ENCODE measurements at places on chromosomes 11 and 22. TPM values are rescaled to one million over a fixed set of nuclear protein-coding genes. Genes with fewer than 3 reads are reported as not detected.
A peak's percentile ranks its signal among the peaks of the same experiment; 100 is the strongest.

LMNTD2 gene
- 6.1 TPM for total RNA-seq

APOBEC3G gene
- 14.1 TPM for total RNA-seq

UPK3A gene
- total RNA-seq, result not detected

OR4C12 gene
- not detected for total RNA-seq

- no peak for DNase-seq
- no peaks in the 10 kb centered on the region for H3K4me1 ChIP-seq
- no peaks in the 10 kb centered on the region for H3K36me3 ChIP-seq
These were observed 73.6 kb upstream of the NARS2 start for GRCh38 chr11:78647986-78648875.

- no peak overlapping the region for H3K27ac ChIP-seq
- no peak for DNase-seq
- no peaks in the 10 kb centered on the region for H3K27me3 ChIP-seq
- peaks cover 21% of the 10 kb centered on the region for H3K36me3 ChIP-seq
- no peak overlapping the region for H3K4me3 ChIP-seq
These were observed 41.5 kb upstream of the NNMT start for GRCh38 chr11:114254571-114255146.

RIC8A gene
- total RNA-seq, result 90.8 TPM

KCNK4 gene
- not detected for total RNA-seq

STARD10 gene
- 117 TPM for total RNA-seq

- peak within 1 kb of the TSS; percentile 52 for H3K27ac ChIP-seq
- DNase-seq, result no peak
- H3K27me3 ChIP-seq, result no peaks in the 10 kb centered on the region
- H3K4me3 ChIP-seq, result peak within 1 kb of the TSS; percentile 67
- H3K4me1 ChIP-seq, result peaks cover 8% of the 10 kb centered on the region
- no peaks in the 10 kb centered on the region for H3K36me3 ChIP-seq
These were observed at the start of gene NPTXR for GRCh38 chr22:38843657-38844314. TSS of gene NPTXR (minus strand) at chr22:38844028.

FAM180B gene
- 11.2 TPM for total RNA-seq

GRCh38 chr11:459511-460220, 9.6 kb downstream of the PTDSS2 start:
- H3K4me3 ChIP-seq, result no peak overlapping the region
- no peaks in the 10 kb centered on the region for H3K4me1 ChIP-seq
- no peak overlapping the region for H3K27ac ChIP-seq
- DNase-seq, result no peak
- no peaks in the 10 kb centered on the region for H3K36me3 ChIP-seq

GRCh38 chr22:30868663-30869385, 99.8 kb downstream of the MORC2 start:
- no peak for DNase-seq
- no peak overlapping the region for H3K4me3 ChIP-seq
- no peaks in the 10 kb centered on the region for H3K36me3 ChIP-seq
- no peaks in the 10 kb centered on the region for H3K27me3 ChIP-seq
- no peak overlapping the region for H3K27ac ChIP-seq
- H3K4me1 ChIP-seq, result no peaks in the 10 kb centered on the region

DNA sequence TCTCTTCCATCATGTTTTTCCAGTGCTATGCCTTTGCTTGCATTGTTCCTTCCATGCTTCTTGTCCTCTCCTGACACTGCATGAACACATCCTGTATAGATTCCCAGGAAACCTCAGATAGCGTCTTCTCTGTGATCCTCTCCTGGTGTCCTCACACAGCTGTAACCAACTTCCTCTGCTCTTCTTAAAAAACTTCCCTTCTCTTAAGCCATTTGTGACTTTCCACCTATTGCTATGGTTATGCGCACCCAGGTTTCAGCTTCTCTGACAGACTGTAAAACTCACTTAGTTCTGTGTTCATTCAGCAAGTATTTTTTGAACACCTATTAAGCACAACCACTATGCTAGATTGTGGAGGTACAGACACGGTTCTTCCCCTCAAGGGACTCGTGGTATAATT, 5.1 kb upstream of the APLP2 start:
- no peaks in the 10 kb centered on the region for H3K4me1 ChIP-seq
- H3K4me3 ChIP-seq, result no peak overlapping the region
- no peak for DNase-seq
- H3K27me3 ChIP-seq, result no peaks in the 10 kb centered on the region
- no peak overlapping the region for H3K27ac ChIP-seq

GRCh38 chr11:17376493-17376892, 12.0 kb downstream of the KCNJ11 start:
- no peaks in the 10 kb centered on the region for H3K36me3 ChIP-seq
- no peaks in the 10 kb centered on the region for H3K27me3 ChIP-seq
- H3K4me3 ChIP-seq, result no peak overlapping the region
- DNase-seq, result no peak
- no peaks in the 10 kb centered on the region for H3K4me1 ChIP-seq

GRCh38 chr11:66070604-66071380, 720 bp downstream of the PACS1 start:
- peaks cover 8% of the 10 kb centered on the region for H3K36me3 ChIP-seq
- H3K27ac ChIP-seq, result peak overlapping the region; percentile 88
- peak overlapping the region; percentile 83 for H3K4me3 ChIP-seq
- H3K4me1 ChIP-seq, result no peaks in the 10 kb centered on the region
- no peaks in the 10 kb centered on the region for H3K27me3 ChIP-seq

SGSM1 gene
- 0.16 TPM for total RNA-seq

- H3K27ac ChIP-seq, result no peak overlapping the region
- no peaks in the 10 kb centered on the region for H3K4me1 ChIP-seq
- no peak for DNase-seq
These were observed 37.8 kb downstream of the GGTLC2 start for GRCh38 chr22:22682196-22682595.

GRCh38 chr11:11966826-11967668, 41.4 kb downstream of the DKK3 start:
- no peaks in the 10 kb centered on the region for H3K27me3 ChIP-seq
- H3K27ac ChIP-seq, result no peak overlapping the region
- DNase-seq, result no peak
- H3K4me3 ChIP-seq, result no peak overlapping the region
- H3K4me1 ChIP-seq, result peaks cover 4% of the 10 kb centered on the region
- no peaks in the 10 kb centered on the region for H3K36me3 ChIP-seq

CACNA1I gene
- total RNA-seq, result 0.33 TPM

MB gene
- 13.1 TPM for total RNA-seq

DPP3 gene
- total RNA-seq, result 24.3 TPM

GRCh38 chr11:103326070-103326794, 217.0 kb downstream of the DYNC2H1 start:
- H3K4me1 ChIP-seq, result no peaks in the 10 kb centered on the region
- no peaks in the 10 kb centered on the region for H3K36me3 ChIP-seq
- H3K27ac ChIP-seq, result no peak overlapping the region

CLMP gene
- 70.8 TPM for total RNA-seq

RBFOX2 gene
- total RNA-seq, result 63.4 TPM

DNA sequence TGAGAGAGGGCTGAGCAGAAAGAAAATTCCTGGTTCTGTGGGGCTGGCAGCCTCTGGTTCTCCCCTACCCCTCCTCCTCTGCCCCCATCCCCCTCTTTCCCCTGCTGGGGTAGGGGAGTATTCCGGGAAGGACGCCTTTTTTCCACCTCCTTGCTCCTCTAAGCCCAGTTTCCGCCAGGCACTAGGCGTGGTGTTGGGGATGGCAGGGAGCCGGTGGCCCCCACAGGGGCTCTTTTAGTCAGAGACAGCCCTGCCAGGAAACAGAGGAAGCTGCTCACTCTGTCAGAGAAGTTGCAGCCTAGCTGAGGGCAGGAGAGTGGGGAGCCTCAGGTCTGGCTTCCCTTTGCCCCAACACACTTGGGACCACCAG, 15.6 kb upstream of the ARHGEF17 start:
- no peak overlapping the region for H3K4me3 ChIP-seq
- no peak overlapping the region for H3K27ac ChIP-seq
- no peaks in the 10 kb centered on the region for H3K36me3 ChIP-seq
- H3K27me3 ChIP-seq, result no peaks in the 10 kb centered on the region
- no peak for DNase-seq

GRCh38 chr11:420911-421321, 6.1 kb upstream of the SIGIRR start:
- peaks cover 5% of the 10 kb centered on the region for H3K4me1 ChIP-seq
- no peaks in the 10 kb centered on the region for H3K27me3 ChIP-seq
- no peak for DNase-seq
- H3K36me3 ChIP-seq, result no peaks in the 10 kb centered on the region
- no peak overlapping the region for H3K27ac ChIP-seq

SCGB1D2 gene
- not detected for total RNA-seq

GRCh38 chr22:21984793-21985192, 2.2 kb upstream of the TOP3B start:
- no peak overlapping the region for H3K27ac ChIP-seq
- H3K36me3 ChIP-seq, result no peaks in the 10 kb centered on the region
- H3K27me3 ChIP-seq, result no peaks in the 10 kb centered on the region
- no peak overlapping the region for H3K4me3 ChIP-seq
- peaks cover 6% of the 10 kb centered on the region for H3K4me1 ChIP-seq

ANKK1 gene
- 1.4 TPM for total RNA-seq

GRCh38 chr11:46366661-46367161, 14.8 kb upstream of the MDK start:
- H3K4me1 ChIP-seq, result peaks cover 19% of the 10 kb centered on the region
- no peak for DNase-seq

GRCh38 chr11:106990331-106990730, 27.9 kb downstream of the GUCY1A2 start:
- H3K4me3 ChIP-seq, result no peak overlapping the region
- H3K4me1 ChIP-seq, result no peaks in the 10 kb centered on the region
- no peak overlapping the region for H3K27ac ChIP-seq
- no peak for DNase-seq
- H3K36me3 ChIP-seq, result no peaks in the 10 kb centered on the region
- H3K27me3 ChIP-seq, result no peaks in the 10 kb centered on the region

DNA sequence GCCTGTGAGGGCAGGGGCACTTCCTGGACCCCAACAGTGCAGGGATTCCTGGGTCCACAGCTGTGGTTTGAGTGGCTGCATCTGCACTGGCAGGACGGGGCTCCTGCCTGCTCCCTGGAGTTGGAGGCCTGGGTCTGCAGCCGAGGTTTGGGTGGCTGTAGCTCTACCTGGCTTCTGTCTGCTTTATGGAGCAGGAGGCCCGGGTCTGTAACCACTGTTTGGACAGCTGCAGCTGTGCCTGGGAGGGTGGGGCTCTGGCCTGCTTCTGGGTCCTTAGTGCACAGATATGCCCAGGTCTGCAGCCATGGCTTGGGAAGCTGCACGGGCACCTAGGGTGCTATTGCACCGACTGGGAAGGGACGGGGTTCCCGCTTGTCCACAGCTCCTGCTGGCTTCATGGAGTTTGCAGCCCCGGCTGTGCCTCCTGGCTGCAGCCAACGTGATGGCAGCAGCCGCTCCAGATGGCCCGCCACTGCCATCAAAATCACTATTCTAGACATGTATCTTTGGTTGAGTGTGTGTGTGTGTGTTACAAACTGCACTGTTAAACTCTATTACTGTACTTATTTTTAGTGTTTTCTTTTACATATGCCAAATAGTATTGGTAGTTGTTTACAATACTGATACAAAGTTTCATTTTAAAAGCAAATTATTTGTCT, 412.3 kb upstream of the KIRREL3 start:
- no peaks in the 10 kb centered on the region for H3K36me3 ChIP-seq
- no peak overlapping the region for H3K27ac ChIP-seq
- H3K4me3 ChIP-seq, result no peak overlapping the region

FGF3 gene
- not detected for total RNA-seq

GRCh38 chr11:73338279-73338678, 30.2 kb downstream of the ARHGEF17 start:
- DNase-seq, result no peak
- H3K4me3 ChIP-seq, result no peak overlapping the region
- H3K27ac ChIP-seq, result peak overlapping the region; percentile 21
- H3K27me3 ChIP-seq, result no peaks in the 10 kb centered on the region

- H3K36me3 ChIP-seq, result no peaks in the 10 kb centered on the region
- no peaks in the 10 kb centered on the region for H3K4me1 ChIP-seq
- peak overlapping the region; percentile 55 for H3K4me3 ChIP-seq
- H3K27me3 ChIP-seq, result peaks cover 63% of the 10 kb centered on the region
- no peak overlapping the region for H3K27ac ChIP-seq
These were observed 637 bp downstream of the DRD2 start for GRCh38 chr11:113474362-113475159.

- H3K36me3 ChIP-seq, result no peaks in the 10 kb centered on the region
- no peak overlapping the region for H3K27ac ChIP-seq
- no peaks in the 10 kb centered on the region for H3K4me1 ChIP-seq
- DNase-seq, result peak; percentile 37
- H3K4me3 ChIP-seq, result no peak overlapping the region
These were observed 120.3 kb downstream of the KCNQ1OT1 start for GRCh38 chr11:2579315-2580060.

GRCh38 chr11:12050470-12051286, 42.3 kb upstream of the DKK3 start:
- no peaks in the 10 kb centered on the region for H3K27me3 ChIP-seq
- H3K36me3 ChIP-seq, result no peaks in the 10 kb centered on the region
- H3K4me3 ChIP-seq, result no peak overlapping the region
- H3K27ac ChIP-seq, result no peak overlapping the region
- no peak for DNase-seq

DNA sequence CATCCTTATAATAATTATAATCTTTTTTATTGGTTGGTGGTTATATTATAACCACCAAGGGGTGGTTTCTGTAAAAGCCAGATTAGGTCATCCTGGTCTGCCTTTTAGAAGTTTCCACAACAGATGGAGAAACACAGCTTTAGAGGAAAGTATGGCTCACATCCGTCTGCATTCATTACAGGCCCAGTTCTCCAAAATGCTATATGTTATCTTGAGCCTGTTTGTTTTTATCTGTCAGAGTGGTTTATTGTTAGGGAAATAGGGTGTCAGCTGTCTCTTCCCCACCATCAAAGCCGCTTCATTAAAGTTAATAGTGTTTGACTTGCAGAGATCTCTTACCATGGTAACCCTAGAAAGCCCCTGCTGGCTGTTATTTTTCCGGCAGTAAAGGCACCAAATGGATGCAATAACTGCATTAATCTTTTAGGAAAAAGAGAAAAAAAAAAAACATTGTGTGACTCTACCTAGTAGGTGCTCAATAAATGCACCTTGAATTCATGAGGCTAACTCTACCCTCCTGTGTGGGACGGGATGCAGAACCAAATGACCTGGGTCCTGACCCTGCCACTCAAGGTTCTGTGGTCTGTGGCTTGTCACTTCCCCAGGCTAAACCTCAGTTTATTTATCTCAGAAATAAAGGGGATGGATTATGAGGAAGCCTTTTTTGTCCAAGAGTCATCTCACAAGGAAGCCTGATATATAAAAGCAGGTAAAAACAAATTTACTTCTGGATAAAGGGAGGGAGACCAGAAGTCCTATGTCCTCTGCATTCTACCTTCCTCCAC, 118.3 kb downstream of the WT1 start:
- DNase-seq, result no peak
- H3K4me1 ChIP-seq, result no peaks in the 10 kb centered on the region
- no peaks in the 10 kb centered on the region for H3K36me3 ChIP-seq
- no peaks in the 10 kb centered on the region for H3K27me3 ChIP-seq
- no peak overlapping the region for H3K27ac ChIP-seq
- H3K4me3 ChIP-seq, result no peak overlapping the region

DNA sequence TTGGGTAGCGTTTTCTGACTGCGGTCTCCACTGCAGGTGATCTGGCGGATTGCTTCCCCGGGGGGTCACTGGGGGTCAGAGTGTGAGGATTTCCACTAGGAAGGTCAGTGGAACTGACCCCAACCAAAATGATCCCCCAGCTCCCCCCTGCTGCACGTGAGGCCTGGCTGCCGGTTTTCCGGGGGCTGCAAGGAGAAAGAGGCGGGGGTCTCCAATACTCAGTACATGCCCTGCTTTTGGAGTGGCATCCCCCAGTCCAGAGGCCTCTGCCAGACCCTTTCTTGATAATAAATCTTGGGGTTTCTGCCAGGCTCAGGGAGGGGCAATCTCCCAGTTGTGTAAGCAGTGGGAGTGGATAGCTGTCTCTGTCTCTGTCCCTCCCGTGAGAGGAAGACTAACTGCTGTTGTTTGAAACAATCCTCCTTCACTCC, 71.5 kb upstream of the RTL6 start:
- no peaks in the 10 kb centered on the region for H3K4me1 ChIP-seq
- H3K4me3 ChIP-seq, result no peak overlapping the region
- H3K36me3 ChIP-seq, result no peaks in the 10 kb centered on the region
- no peak overlapping the region for H3K27ac ChIP-seq

Measured in breast epithelium (tissue), 4 donors.